ENCODE measurements at places on chromosomes 6 and 20.
A peak's percentile ranks its signal among the peaks of the same experiment; 100 is the strongest.

DNA sequence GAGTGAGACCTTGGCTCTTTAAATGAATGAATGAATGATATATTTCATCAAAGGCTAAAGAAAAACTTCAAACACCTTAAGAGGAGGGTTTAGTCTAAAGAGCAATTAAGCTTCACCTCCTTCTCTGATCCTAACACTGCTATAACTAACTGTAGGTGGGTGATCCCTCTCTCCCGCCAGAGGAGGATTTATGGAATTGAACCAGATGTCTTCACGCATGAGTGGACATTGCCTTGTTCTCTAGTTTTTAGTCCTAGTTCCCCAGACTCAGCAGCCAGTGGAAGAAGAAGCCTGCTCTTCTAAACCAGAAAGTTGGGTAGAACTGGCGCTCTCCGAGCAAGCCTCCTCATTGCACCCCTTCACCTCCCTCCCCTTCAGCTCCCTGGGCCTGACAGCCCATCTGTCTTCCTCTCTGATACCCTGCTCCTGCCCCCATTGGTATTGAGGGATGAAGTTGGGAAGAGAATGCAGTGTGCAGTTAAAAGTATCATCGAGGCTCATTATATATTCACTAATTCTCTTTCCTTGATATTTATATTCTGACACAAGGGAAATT lies 142.7 kb downstream of the ARID1B start:
- no peak for DNase-seq

DNA sequence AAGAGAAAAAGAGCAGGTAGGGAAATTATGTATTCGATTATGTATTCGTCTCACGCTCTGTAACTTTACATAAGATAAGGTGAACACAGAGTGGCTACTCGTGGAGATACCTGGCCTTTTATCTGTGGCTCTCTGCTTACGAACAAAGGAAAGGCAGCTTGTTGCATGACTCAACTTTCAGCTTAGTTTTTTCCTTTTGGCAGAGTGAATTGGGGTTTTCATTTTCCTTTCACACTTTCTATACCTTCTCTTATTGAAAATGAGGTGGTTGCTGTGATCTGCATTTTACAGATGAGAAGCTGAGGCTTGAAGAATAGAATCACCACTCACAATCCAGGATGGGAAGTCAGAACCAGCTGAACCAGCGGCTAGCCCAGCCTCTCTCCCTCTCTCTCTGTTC lies 13.3 kb upstream of the KCNK15 start:
- DNase-seq: no peak

GRCh38 chr20:41475503-41475902 lies 108.9 kb upstream of the EMILIN3 start:
- DNase-seq: no peak

- peak; percentile 11 for DNase-seq
Observed at GRCh38 chr6:108565091-108565766, 4.5 kb downstream of the FOXO3 start.

DNA sequence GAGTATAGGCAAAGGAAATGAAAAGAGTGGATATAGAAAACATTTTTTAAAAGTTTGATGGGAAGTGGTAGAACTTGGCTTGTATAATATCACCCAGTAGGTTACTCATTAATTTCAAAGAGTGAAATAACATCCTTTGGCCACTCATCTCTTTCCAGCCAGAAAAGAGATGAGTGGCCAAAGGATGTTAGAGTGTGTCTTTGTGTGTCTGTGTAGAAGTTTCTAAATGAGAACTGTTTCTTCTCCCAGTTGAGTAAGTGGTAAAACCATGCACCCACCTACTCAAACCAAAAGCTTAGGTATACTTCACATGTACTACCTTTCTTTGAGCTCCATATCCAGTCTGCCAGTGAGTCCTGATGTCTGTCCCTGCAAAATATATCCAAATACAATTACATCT lies 47.7 kb upstream of the TMEM244 start:
- no peak for DNase-seq

DNA sequence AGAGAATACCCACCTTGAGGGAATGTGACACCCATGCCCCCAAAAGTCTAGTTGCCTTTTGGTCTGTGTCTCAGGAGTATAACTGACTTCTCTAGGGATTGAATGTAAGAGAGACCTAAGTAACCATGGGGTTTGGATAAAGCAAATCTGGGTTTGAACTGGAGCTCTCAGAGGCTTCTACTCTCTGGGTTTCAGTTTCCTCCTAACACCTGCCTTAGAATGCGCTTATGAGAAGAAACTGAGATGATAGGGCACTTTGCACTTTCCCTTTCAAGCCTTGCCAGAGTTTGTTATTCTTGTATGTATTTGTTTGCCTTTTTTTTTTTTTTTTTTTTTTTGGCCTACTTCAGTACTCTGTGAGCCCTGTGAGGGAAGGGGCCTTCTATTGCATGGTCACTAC lies 19.4 kb downstream of the SDHAF4 start:
- no peak for DNase-seq

- no peak for DNase-seq
Observed at GRCh38 chr20:48025661-48026060, 240.4 kb upstream of the SULF2 start.

GRCh38 chr20:18190338-18191233 lies 52.9 kb downstream of the KAT14 start:
- DNase-seq: no peak

DNA sequence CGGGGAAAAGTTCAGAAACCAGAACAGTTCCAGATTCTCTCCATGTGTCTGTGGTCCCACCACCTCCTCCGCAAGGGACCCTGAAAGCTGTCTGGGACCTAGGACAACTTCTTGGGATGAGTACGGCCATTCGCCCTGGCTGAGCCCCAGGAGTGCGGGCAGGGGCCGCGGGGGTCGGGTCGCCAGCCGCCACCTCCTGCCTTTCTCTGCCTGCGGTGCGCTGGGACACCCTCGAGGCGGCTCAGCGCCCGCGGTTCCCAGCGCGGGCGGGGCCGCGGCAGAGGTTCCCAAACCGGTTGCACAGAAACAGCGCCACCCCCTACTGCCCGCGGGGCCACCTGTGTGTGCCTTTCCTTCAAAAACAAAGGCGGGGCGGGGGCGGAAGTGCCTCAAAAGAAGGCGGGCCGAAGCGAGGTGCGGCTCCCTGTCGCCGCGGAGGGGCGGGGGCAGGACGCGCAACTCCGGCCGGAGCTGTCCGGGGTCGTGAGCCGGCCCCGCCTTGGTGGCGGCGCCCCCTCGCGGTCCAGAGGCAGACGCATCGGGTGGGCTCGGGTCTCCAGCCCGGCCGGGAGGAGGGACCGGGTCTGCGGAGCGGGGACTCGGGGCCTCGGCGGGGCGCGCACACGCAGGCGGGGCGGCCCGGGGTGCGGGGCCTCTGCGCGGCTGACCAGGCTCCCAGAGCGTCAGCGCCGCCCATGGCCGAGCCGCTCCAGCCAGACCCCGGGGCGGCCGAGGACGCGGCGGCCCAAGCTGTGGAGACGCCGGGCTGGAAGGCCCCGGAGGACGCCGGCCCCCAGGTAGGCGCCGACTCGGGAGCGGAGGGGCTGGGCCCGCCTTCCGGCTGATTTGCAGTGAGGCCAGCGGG lies at the start of gene HEBP2:
Gene HEBP2 (plus strand): TSS at position 423 of the 865 bp plus-strand sequence. CDS start 273 bp downstream, at position 696.
- peak; percentile 39 for DNase-seq

Measured in NCI-H2029 treated with DMSO at 0.1 percent for 48 hours (cell line).